Lower lobe of right lung (tissue), 2 donors: ENCODE measurements at places on chromosomes 2 and 18.

DNA sequence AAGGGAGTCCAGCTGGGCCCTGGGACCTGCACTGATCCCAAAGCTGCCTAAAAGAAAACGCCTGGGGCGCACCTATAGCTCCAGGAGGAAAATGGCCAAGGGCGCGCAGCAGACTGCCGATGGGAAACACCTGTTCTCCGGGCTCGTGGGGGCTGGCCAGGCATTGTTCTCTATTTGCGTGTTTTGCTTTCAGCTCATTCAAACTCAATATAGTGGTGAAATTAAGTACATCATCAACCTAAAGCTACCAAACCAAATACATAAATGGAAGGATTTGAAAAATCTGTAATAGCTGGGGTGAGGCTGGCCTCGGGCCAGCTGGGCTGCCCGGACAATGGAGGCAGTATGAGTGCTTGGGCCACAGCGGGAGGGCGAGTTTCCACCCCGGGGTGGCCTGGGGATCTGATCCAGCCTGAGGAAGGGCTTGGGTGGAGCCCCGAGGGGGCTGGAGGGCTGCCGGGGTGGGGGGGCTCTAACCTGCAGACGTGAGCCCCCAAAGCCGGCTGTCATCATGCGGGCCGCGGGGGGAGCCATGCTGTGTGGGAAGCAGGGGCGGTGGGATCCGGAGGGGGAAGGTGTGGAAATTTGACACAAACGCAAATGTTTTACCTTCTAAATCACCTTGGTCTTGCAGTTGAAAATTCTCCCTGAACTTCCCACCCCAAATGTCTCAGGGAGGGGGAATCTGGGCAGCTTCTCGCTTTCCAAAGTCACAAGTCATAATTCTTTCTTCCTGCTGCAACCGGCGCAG, 77.6 kb downstream of the ASB1 start:
- DNase-seq = no peak

DNA sequence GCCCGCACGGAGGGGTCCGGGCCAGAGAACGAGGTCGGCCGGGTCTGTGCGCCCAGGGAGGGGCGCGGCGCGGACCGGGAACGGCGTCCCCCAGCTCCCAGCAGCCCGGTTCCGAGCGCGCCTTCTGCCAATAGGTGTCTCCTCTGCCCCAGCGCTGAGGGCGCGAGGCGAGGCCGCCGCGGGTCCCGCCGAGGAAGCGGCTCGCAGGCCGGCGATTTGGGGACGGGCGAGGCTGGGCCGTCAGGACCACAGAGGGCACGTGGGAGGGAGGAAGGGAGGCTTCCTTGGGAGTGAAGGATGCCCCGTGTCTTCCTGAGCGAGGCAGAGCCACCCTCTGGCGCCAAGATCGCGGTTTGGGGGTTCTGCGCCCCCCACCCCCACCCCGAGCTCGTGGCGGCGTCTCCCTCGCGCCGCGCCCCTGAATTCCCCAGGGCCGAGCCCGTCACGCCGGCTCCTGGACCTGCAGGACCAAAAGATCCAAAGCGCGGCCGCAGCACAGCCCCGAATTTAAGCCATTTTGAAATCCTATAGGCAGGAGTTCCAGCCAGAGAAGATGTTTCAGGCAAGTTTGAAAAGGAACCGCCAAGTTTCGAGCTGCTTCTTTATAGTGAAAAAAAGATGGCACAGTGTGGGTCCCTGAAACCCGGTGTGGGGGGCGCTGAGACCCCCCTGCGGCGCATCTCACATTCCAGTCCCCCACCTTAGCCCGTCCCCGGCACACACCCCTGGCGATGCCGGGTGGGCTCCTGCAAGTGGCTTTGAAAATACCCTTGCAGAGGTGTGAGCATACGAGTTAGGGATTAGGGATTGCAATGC, 909 bp downstream of the NFATC1 start:
- peak; percentile 67 for DNase-seq

DNA sequence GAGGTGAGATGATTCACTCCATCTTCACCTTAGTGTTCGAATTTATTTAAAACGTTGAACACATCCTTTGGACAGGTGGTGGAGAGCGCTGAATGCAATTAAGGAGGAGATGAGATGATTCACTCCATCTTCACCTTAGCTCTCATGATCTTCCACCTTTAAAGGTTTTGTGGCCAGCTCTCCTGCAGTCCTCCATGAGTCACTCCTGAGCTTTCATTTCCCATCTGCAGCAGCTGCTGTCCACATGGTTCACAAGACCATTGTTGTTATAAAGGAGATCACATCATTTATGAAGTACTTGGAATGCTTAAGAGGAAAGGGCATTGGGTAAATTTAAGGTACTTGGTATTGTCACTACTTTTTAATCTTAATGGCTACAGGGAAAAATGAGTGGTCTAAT, 298.5 kb downstream of the PAX3 start:
- DNase-seq = no peak

GRCh38 chr2:1047485-1047884, 96.8 kb downstream of the SNTG2 start:
- DNase-seq = no peak

DNA sequence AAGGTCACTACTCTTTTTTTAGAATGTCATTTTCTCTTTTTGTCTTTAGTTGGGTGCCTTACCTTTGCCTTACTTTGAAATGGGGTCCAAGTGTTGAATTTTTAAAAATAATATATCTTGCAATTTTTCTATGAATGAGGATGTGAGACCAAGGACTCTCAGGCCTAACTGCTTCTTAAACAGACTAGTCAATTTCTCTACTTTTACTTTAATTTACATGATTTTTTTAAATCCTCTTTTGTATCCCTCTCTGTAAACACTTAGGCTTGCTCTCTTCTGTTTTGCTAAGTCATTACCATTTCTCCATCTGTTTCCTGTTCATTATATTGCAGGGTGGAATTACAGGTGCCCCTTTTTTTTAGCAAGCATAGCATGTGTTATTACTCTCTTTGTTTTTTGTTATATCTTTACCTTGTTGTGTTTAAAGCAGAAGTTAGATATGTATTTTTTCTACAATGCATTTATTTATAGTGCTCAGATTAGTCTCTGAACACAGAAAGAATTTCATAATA, 261.8 kb downstream of the SPAG16 start:
- no peak for DNase-seq

- no peak for DNase-seq
These were observed 26.7 kb downstream of the ITGA4 start for GRCh38 chr2:181483876-181484275.

GRCh38 chr2:205902041-205902899, 183.7 kb downstream of the INO80D start:
- DNase-seq = no peak

DNA sequence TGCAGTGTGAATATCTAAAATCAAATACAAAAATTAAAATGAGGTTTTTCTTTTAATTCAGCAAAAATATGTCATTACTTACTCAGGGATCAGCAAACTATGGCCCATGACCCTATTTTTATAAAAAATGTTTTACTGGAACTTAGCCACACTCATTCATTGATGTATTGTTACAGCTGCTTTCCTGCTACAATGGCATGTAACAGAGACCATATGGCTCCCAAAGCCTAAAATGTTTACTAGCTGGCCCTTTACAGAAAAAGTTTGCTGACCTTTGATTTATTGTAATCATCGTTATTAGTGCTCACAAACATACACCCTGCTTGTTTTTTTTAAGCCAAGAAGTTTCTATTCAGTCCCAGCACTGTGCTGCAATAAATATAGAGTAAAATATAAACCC, 120.3 kb downstream of the PLA2R1 start:
- no peak for DNase-seq

DNA sequence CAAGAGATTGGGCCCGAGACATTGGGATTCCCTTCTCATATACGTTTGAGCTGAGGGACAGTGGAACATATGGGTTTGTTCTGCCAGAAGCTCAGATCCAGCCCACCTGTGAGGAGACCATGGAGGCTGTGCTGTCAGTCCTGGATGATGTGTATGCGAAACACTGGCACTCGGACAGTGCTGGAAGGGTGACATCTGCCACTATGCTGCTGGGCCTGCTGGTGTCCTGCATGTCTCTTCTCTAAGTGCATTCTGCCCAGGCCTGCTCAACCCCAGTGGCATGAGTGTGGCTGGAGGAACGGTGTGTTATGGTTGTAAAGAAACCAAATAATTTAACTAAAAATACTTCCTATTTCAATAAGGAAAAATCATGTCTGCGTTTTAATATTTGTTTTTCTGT, 29.9 kb downstream of the CPO start:
- DNase-seq = no peak

DNA sequence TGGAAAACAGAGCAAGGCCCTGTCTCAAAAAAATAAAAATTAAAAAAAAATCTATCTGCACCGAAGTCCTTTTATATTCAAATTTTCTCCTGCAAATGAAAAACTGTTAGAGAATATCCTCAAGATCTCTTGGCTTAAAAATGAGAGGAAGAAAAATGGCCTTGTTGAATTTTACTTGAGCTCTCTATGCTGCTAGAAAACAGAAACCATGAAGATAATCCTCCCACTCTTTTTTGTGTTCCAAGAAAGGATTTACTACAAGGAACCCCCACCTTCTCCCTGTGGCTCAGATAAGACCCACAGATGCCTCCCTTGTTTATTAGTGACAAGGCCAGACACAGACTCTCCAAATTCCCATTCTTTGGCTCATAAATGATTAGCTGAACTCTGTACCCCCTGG, 71.0 kb downstream of the SGPP2 start:
- no peak for DNase-seq

DNA sequence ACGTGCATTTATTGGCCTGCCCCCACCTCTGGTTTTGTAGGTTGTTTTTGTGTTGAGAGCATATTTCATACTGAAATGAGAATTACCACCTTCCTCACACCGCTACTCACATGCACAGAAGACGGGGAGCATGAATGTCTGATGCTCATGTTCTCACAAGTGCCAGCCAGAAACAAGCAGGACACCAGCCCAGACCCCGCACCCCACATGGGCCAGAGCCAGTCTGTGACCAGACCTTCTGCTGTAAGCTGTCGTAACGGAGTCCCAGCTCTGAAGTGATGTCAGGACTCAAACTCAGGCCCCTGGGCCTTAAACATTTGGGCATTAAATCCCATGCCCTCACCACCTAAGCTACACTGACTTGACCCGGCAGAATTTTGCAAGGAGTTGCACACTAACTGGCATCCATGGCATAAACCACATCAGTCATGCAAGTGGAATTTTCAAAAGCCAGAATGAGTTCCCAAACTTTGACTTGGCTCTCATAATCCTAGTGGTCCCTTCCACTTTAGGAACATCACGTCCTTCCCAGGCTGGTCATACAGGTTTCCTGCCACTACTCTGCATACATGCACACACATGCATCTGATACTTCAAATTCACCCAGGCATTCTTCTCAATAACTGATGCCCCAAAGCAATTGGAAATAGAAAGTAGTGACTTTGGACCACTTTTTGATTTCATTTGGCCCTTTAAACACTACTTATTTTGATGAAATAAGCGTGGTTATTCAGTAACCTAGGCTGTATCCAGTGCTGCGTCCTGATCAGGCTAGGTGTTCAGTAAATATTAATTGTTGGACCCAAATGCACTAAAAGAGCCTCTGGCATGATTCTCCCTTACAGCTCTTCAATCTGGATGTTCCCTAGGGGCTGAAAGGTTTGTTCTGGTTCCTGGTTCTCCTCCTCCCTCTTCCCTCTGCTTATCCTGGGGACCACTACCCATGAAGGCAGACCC, 223.1 kb upstream of the ID2 start:
- no peak for DNase-seq

- no peak for DNase-seq
These were observed 24.0 kb upstream of the DSEL start for GRCh38 chr18:67540559-67540958.

- peak; percentile 65 for DNase-seq
These were observed at the start of gene HAAO for GRCh38 chr2:42792583-42793333. Gene HAAO (minus strand): TSS chr2:42792583. CDS start chr2:42792536, 47 bp downstream.

DNA sequence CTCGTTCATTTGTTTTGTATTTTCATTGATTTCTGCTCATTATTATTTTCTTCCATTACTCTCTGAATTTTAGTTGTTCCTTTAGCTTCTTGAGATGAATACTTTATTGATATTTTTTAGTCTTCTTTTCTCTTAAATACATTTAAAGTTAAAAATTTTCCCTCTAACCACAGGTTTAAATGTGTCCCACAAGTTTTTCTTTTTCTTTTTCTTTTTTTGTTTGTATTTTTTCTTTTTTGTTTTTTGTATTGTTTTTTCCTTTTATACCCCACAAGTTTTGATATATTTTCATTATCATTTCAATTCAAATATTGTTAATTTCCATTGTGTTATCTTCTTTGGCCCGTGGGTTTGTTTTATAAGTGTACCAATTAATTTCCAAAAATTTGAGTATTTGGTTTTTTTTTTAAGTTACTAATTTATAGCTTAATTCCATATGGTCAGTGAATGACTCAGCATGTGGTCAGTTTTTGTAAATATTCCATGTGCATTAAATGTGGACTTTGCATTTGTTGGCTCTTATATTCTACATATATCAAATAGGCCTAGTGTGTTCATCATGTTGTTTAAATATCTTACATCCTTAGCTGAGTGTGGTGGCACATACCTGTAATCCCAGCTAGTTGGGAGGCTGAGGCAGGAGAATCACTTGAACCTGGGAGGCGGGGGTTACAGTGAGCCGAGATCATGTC, 16.2 kb downstream of the CENPO start:
- no peak for DNase-seq
